ENCODE measurements at places on chromosomes 16 and 17.
A peak's percentile ranks its signal among the peaks of the same experiment; 100 is the strongest.

- DNase-seq: no peak
Measured at GRCh38 chr17:31537565-31538011, 146.1 kb downstream of the RAB11FIP4 start.

DNA sequence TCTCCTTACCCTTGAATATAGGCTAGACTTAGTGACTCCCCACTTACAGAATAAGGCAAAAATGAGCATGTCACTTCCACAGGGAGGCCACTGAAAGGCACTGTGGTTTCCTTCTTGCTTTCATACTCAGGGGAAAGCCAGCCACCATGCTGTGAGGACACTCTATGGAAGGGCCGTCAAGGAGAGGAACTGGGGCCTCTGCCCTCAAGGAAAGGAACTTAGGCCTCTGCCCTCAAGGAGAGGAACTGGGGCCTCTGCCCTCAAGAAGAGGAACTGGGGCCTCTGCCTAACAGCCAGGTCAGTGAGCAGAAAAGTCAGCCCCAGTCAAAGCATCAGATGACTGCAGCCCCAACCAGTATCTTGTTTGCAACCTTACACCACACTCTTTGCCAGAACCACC lies 30.1 kb downstream of the VPS35 start:
- no peak for DNase-seq

DNA sequence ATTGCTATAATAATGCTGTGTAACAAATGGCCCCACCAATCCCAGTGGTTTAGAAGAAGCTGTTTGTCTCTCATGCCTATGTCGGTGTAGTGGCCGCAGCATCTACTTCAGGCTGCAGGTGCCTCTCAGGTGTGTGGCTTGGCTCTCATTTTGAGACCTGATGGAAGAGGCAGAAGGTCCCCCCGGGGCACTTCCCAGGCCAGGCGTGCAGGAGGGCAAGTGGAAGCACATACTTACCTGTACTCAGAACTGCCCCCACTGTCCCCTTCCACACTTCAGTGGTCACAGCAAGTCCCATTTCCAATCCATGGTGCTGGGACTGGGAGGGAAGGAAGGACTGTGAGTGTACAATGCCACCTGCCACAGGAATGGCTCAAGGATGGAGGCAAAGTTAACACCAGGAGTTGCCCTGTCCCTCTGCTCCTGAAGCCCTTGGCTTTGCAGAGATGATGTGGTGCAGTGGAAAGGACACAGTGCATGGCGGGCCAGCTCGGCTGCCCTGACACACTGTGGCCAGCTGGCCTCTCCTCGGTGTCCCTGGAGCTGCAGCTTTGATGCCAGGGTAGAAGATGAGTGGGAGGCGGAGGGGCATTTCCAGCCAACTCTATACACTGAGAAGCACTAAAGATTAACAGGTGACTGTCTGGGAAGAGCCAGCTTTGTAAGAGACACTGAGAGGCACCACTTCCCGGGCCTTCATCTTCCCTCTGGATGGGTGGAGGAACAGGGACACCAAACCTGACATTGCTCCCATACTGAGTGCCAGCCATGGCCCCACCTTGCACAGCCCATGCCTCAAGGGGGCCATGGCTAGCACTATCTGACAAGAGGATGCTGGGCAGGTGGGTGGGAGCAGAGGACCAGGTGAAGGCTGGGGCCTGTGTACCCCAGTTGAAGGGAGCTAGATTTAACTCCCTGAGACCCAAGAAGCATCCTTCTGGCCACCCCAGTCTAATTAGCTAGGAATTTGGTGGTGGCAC lies 105.9 kb downstream of the METRNL start:
- DNase-seq: no peak

DNA sequence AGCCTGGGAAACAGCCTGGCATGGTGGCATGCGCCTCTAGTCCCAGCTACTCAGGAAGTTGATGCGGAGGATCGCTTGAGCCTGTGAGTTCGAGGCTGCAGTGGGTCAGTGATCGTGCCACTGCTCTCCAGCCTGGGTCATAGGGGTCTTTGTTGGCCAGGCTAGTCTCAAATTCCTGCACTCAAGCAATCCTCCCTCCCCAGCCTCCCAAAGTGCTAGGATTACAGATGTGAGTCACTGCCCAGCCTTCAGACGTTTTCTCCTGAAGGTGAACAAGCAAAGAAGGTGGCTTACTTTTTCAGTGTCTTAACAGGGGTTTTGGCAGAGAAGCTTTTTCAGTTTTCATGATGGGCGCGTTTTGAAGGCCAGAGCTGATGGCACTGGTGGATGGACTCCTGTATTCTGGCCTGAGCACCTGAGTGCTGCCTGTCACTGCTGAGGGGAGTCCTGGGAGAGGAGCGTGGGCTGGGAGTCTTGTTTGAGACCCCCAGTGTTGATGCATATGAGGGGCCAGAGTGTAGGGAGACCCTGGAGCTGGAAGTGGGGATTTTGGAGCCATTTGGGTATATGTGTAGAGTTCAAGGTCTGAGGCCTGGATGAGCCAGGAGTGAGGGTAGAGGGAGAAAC lies 41.4 kb downstream of the FOXK2 start:
- peak; percentile 44 for DNase-seq

- DNase-seq: no peak
Measured at GRCh38 chr16:64968539-64968938, 153.3 kb downstream of the CDH11 start.

GRCh38 chr17:37197336-37197735 lies 178.4 kb upstream of the C17orf78 start:
- no peak for DNase-seq

DNA sequence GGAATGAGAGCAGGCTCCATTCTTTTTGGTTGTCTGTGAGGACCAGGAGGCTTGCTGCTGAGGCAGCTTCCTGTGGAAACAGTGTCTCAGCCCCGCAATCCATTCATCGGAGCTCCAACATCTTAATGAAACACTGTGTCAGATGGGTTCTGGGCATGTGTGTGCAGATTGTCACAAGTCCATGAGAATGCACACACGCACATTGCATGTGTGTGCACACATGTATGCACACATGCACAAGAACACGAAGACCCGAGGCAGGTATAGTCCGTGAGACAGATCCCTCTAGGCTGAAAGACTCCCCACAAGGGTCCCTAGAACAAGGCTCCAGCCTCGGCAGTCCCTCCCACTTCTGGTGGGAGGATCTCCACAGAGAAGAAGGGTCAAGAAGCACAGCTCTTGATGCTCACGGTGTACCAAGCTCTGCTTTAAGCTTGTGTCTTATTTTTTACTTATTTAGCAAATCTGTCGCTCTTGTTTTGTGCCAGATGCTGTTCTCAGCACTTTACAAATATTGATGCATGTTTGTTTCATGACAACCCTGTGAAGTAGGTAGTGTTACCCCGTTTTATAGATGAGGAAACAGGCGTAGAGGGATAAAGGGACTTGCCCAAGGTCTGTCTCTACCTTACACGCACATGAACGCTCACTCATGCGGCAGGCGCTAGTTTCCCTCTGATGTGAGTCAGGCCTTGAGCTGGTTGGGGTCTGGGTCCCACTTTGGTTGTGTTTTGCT lies 213.1 kb downstream of the SEC14L1 start:
- no peak for DNase-seq

- DNase-seq: no peak
Measured at GRCh38 chr17:4003501-4004421, 39.5 kb upstream of the ATP2A3 start.

DNA sequence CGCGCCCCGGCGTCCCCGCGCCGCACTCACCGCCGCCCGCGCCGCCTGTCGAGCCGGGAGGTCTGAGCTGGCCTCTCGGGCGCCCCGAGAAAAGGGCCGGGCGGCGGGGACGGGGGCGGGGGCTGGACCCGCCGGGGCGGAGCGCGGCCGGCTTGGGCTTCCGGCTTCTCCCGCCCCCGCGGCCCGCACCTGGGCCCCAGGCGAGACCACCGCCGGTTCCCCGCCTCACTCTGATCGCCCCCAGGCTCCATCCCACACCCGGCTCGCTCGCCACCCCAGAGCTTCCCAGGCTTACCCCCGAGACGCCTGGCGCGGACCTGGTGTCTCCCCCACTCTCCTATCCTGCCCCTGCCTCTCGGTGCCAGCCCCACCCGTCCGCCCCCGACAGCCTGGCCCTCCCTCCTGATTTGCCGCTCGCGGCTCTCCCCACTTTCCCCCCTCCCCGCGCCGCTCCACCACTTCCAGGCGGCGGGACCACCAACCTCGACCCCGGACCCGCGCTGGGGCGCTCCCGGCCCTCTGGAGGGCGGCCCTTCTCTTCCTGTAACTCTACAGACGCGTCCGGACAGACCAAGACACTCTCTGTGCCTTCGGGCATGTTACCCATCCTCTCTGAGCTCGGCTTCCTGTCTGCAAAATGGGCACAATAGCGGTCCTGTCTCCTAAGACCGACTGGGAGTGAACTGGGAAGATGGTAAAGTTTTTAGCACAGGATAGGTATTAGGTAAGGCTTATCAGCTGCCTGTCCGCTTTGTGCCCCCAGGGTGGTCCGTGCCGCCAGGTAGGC lies at the start of gene LITAF:
LITAF (minus strand) TSS at position 64 of the 787 bp plus-strand sequence. CDS start 30,189 bp downstream, outside the sequence.
- peak; percentile 23 for DNase-seq

DNA sequence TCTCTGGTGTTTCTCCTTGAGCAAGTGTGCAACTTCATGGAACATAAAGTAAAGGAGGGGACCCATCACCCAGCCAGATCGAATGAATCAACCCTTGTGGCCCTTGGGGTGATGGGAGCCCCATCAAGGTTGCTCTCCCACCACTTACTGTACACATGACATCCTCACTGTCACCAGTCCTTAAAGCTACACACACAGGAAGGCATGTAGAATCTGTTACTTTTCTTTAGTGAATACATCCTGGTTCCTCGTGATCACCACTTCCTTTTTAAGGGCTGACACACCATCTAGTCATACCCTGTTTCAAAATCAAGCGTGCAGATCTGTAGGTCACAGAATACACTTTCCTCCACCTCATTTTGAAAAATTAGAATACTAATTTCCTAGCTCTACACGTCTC lies 22.6 kb upstream of the MPHOSPH6 start:
- peak; percentile 71 for DNase-seq

DNA sequence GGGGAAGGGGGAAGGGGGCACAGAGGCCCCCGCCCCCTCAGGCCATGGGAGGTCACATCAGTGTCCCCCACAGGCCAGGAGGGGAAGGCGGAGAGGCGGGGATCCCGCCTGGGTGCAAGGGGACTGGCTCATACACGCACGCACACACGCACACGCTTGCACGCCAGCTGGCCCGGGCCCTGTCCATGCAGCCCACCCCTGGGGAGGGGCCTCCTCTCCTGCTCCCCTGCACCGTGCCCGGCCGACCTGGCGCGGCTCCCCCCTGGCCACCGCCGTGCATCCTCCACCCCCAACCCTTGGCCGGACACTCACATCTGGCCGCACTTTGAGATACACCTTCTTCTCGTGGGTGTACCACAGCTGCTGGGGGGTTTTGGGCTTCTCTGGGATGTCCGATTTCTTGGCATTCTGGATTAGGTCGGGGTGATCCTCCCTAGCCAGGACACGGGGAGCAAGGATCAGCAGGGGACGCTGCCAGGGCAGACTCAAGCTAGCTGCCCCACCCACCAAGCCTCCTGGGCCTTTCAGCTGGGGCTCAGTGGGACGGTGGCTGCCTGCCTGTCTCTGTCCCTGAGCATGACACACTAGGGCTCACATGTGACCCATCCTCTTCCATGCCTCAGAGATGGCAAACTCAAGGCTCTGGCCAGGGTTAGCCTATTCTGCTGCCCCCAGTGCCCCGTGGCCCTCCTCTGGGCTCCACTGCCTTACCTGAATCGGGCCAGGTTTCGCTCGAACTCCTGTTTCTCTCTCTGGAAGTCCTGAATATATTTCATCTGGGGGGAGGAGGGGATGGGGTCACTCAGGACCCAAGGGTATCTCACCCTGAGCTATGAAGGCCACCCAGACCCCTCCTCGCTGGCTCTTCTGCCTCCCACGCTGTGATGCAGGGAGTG lies 6.7 kb downstream of the UBTF start:
- no peak for DNase-seq

GRCh38 chr17:60356940-60357339 lies 35.0 kb downstream of the USP32 start:
- DNase-seq: no peak

DNA sequence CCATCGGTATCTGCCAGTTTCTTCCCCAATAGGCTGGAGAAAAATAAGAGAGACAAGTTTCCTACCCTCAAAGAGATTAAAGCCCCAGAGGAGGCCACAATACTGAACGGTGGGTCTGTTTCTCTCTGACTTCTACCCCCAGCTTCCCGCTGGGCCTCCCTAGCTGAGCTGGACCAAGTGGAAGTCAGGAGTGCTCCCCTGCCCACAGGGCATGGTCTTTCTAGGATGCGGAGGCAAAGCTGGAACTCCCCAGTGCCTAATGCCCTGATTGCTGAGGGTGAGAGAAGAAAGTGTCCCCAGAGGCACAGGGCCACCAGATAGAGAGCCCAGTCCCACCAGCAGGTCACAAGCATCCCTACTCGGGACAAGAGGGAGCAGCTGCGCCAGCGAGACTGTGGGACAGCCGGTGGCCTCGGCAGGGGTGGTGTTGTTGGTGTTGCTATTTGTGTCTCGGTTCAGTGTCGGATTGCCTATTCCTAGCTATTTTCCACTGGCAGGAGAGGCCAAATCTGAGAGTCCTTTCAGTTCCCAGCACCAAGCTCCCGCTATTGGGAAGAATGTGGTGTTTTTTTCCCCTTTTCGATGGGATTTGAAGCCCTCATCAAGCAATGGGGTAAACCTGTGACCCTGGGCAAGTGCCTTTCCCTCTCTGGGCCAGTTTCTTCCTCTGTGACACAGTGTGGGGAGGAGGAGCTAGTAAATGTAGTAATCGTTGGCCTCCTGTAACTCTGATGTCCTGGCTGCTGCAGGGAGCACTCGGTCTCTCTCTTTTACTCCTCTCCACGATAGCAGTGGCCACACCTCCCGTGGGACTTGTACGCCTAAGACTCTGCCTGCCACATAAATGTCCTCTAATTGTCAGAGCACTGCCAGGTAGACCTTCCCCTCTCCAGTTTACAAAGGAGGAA lies 22.5 kb upstream of the TBX2 start:
- DNase-seq: no peak

- DNase-seq: peak; percentile 32
Measured at GRCh38 chr16:11100239-11100750, 155.7 kb downstream of the SOCS1 start.

GRCh38 chr16:72836985-72837384 lies 210.9 kb downstream of the ZFHX3 start:
- no peak for DNase-seq

GRCh38 chr17:80716986-80717719 lies 172.5 kb downstream of the RPTOR start:
- no peak for DNase-seq

- DNase-seq: peak; percentile 70
Measured at GRCh38 chr16:68072038-68072695, 13.0 kb upstream of the NFATC3 start.

DNA sequence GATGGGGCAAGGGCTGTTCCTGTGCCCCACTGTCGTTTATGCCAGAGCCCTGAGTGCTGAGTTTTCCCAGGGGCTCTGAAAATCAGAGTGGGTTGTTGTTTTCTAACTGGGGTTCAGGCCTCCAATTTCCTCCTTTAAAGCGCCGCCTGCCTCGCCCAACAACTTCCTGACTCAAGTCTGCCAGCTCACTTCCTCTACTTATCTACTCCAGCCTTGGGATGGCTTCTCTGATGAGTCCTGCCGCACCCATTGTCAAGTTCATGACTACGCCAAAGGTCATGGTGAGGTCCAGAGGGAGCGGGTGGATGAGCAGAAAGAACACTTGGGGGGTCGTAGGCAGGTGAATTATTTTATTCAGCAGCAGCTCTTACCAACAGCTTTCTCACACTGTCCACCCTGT lies 104.7 kb downstream of the UTP18 start:
- no peak for DNase-seq

Measured in PC-3 (cell line).